ENCODE measurements at places on chromosomes 2 and 18.

DNA sequence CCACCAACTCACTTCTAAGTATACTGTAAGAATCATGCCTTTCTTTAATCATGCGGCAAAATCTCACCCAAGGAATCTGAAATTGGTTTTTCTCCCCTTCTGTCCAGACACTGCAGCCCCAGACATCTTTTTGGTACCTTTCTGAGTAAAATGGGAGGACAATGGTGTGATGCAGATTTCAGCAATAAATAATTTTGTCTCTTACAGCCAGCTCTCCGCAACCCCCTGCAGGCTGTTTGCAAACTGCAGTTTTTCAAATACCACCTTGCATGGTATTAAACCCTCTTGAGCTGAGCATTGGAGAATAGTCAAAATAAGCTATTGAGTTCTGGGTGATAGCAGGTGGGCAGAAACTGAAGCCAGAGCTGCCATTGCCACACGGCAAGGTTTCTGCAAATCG is 32.2 kb downstream of the GPR39 start:
- no peak for DNase-seq

DNA sequence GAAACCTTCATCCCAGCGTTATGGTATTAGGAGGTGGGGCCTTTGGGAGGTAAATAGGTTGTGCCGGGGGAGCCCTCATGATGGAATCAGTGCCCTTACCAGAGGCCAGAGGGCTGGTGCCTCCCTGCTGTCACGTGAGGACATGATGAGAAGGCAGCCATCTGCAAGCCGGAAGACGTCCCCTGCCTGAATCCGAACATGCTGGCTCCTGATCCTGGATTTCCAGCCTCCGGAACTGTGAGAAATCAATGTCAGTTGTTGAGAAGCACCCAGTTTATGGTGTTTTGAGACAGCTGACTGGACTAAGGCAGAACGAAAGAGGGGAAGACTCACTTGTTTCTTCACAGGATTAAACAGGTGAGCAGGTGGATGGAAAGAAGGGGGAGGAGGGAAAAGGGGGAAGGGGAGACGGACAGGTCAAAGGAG is 13.0 kb upstream of the KLF11 start:
- no peak for DNase-seq

DNA sequence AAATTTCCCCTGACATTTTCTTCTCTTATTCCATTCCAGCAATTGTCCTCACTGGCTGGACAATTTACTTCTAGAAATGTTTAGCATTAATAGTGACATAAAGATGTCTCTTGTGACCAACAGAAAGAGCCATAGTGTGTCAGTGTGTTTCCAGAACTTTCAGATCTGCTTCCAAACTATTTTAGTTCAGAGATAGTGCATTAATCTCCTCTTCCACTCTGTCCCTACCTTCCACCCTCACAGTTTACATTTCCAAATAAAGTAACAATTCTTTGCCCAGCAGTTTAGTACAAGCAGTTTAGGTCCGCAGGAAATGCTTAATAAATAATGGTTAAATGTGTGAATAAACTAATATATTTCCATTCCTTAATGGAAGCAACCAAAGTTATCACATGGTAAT is 24.5 kb upstream of the RAPGEF4 start:
- DNase-seq, result no peak

DNA sequence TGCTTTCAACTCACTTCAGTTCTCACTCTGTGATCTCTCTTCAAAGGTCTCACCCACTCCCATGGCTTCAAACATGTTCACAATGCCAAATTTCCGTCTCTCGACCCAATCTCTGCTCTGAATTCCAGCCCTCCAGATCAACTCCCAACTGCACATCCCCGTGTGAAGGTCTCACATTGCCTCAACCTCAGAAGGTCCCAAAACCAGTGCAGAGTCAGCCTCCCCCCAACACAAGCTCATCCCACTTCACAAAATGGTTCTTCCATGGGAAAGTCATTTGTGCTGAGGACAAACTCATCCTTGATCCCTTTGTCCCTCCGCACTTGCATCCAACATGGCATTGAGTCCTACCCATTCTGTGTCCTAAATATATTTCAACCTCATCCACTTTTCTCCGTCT is 31.0 kb upstream of the GNAL start:
- no peak for DNase-seq

DNA sequence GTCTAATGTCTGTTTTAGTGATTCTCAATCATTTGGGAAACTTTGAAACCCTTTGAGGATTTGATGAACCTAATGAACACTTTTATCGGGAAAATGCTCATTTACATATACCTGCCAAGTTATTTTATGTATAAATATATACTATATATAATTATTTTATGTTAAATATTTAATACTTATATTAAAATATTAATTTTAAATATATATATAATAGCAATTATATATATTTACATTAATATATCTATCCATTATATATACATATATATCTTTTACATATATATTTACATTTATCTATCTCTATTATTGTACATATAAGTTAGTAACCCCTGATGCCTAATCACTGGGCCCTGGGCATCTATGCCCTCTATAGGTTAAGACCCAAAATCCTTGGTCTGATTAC is 763.3 kb upstream of the FSHR start:
- no peak for DNase-seq

- no peak for DNase-seq
Measured at GRCh38 chr2:187569042-187569441, 14.8 kb upstream of the TFPI start.

DNA sequence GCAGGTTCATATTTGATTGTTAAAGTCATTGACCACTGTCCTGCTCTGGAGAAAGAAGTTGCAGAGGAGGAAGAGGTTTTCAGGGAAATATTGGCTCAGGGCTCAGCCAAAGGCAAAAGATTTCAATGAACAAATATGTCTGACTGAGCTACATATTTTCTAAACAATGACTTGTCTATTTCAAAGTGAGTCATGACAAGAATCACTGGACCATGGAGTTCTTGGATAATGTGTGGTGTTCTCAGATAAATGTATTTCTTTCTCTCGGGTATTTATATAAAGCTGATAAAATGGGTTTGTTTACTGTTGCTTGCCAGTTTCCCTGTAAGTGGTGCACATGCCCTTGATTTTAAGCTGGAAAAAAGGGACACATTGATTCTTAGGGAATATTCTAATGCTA is 34.3 kb upstream of the RMP24 start:
- DNase-seq, result no peak

GRCh38 chr18:4854671-4855070 is 342.4 kb downstream of the AKAIN1 start:
- DNase-seq, result no peak

GRCh38 chr2:214103276-214104001 is 307.4 kb upstream of the VWC2L start:
- peak; percentile 68 for DNase-seq

GRCh38 chr2:181471783-181472182 is 14.6 kb downstream of the ITGA4 start:
- DNase-seq, result no peak

GRCh38 chr2:47043142-47043890 is 111.8 kb downstream of the STPG4 start:
- peak; percentile 17 for DNase-seq

DNA sequence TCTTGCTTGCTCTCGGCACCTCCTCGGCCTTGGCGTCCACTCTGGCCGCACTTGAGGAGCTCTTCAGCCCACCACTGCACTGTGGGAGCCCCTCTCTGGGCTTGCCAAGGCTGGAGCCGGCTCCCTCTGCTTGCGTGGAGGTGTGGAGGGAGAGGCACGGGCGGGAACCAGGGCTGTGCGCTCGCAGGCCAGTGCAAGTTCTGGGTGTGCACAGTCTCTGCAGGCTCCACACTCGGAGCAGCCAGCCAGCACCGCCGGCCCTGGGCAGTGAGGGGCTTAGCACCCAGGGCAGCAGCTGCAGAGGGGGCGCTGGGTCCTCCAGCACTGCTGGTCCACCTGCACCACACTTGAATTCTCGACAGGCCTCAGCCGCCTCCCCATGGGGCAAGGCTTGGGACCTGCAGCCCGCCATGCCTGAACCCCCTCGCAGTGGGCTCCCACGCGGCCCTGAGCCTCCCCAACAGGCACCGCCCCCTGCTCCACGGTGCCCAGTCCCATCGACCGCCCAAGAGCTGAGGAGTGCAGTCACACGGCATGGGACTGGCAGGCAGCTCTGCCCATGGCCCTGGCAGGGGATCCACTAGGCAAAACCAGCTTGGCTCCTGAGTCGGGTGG is 411.2 kb upstream of the CHAC2 start:
- no peak for DNase-seq

DNA sequence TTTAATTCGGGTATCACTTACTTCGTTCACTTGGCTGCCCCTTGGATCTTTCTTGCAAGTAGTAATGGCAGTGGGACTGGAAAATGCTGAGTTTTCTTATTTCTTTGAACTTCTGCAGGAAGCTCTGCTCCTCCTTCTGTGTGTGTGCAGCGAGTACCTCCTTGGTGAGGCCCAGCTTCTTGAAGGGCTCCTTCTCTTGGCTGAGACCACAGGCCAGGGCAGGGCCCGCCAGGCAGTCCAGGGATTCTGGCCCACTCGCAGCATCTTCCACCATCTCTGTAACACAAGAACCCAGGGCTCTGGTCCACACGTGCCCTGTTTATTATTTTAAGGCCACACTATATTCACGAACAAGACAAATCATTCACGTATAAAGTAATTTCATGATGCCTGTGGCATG is 15.8 kb upstream of the HES6 start:
- DNase-seq, result no peak

GRCh38 chr18:10477121-10477862 is 22.9 kb downstream of the APCDD1 start:
- no peak for DNase-seq

DNA sequence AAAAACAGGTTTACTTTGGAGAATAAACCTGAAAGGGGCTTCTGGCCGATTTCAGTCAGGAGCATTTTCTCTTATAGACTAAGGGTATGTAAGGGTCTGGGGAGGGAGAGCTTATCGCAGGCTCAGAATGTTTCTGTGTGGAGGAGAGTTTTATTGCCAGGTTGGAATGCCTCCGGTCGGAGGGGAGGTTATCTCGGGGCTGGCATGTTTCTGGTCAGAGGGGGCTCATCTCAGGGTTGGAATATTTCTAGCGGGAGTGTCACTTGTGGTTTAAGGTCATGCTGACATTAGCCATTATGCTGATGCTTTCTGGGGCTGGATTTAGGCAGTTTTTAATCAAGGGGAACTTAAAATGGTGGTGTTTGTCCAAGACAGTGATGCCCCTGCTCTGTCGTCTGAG is 333.6 kb downstream of the METTL4 start:
- no peak for DNase-seq

GRCh38 chr2:207926133-207926988 is 99.0 kb downstream of the PLEKHM3 start:
- no peak for DNase-seq

DNA sequence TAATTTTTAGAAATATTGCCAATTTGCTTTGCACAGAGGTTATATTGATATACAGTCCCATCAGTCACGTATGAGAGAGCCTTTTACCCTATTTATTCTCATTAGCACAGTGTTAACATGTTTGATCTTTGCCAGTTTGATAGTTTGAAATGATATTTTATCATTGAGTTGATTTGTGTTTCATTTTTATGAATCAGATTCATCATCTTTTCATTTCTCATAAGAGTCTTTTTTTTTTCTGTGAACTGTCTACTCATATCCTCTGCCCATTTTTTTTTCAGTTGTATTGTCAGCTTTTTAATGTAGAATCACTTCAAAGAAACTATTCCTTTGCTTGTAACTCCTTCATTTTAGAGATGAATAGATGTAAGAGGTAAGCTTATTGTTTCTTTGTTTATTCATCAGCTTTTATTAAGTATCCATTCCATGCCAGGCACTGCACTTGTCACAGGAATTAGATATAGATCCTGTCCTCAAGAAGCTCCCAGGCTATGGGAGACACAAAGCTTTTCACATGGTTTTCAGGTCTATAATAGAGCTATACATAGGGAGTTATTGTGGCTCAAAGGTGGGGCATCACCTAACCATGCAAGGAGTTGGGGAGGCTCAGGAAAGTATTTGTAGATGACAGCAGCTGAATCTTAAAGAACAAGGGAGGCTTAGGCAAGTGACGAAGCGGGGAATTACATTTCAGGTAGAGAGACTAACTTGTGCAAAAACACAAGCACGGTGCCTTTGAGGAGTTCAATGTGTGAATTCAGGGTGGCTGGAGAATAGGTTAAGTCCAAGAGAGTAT is 42.1 kb downstream of the CD28 start:
- no peak for DNase-seq

DNA sequence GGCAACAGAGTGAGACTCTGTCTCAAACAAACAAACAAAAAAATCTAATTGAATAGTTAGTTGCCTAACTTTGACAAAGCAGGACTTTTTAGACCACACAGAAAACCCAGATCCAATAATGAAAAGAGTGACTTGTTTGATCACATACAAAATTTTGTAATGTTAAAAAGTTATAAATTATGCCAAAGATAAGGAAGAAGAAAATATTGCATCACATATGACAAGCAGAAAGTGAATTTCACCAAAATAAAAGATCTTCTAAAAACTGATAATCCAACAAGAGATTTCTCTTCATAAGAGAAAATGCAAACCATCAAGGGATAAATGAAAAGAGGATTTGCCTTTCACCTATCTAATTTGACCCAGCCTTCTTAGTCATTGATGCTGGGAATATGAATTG is 2.8 kb upstream of the RMP24 start:
- no peak for DNase-seq

DNA sequence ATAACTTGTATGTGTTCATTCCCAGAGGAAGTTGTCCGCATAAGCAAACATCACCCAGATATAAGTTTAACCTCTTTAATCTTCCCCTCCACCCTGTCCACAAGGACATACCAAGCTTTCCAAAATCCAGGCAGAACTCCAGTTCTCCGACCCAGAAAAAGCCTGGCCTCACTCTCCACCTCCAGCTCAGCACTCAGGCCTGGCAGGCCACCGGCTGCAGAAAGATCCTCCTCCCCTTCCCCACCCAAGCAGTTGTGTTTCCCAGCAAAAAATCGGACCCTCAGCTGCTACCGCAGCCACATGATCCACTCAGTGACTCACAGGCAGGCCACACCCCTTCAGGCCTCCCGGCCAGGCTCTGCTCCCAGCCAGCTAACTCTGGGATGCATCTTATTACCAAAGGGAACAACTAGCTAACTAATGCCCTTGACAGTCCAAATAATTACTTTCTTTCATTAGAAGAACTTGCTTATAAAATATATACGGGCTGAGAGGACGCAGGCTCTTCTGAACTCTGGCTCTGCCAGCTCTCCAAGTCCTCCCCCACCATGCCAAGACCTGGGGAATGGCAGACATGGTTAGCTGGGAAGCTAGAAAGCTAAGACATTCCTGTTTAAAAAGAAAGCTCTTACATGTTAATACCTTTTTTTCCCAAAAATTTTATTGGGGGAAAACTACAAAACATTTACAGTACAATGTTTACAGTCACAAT is 4.5 kb downstream of the ZFP36L2 start:
- no peak for DNase-seq

GRCh38 chr2:70360661-70361270 is 58.9 kb upstream of the FAM136A start:
- DNase-seq, result no peak

All from NCI-H2107 (cell line).